ENCODE measurements at places on chromosomes 2 and 18. TPM values are rescaled to one million over a fixed set of nuclear protein-coding genes. Genes with fewer than 3 reads are reported as not detected.

DNA sequence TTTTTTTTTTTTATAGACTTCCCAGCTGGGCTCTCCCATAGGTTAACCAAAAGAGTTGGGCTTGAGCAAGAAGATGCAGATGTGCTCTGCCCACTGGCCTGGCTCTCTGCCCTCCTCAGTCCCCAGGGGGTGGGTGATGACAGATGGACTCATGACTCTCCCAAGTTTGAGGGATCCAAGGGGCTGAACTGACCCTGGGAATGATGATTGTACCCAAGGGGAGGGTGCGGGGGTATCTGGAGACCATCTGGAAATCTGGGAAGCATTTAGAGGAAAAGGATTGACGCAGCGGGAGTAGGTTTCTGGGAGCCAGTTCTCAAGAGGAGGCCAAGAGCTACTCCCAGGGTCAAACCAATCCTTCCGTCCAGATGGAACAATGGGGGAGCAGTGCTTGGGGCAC is 330.8 kb downstream of the CYP26B1 start:
- no peak for DNase-seq

The IDH1 gene
- 352 TPM for total RNA-seq

The C2orf80 gene
- total RNA-seq = 0.39 TPM

- DNase-seq = no peak
Observed at GRCh38 chr2:186410802-186411201, 75.3 kb upstream of the ZC3H15 start.

DNA sequence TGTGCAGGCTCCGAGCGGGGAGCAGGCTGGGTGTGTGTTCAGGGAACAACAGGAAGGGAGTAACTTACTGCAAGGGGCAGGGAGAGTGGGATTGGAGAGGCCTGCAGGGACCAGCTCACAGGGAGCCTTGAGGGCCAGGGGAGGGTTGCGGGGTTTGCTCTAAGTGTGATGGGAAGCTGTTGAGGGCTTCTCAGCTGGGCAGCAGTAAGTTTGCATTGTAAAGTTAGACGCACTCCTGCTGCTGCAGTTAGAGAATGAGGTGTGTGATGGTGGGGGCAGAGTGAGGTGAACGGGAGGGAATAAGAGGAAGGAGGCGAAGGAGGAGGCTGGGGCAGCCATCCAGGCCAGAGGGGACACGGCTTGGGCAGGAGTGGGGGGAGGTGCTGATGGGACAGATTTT is 53.4 kb downstream of the BOLA3 start:
- DNase-seq = no peak

- no peak for DNase-seq
Observed at GRCh38 chr2:222992137-222992536, 59.9 kb upstream of the KCNE4 start.

GRCh38 chr2:44116319-44116718 is 52.4 kb upstream of the PPM1B start:
- no peak for DNase-seq

The CDH2 gene
- 16.9 TPM for total RNA-seq

- DNase-seq = no peak
Observed at GRCh38 chr2:33488715-33489540, 12.5 kb downstream of the RASGRP3 start.

DNA sequence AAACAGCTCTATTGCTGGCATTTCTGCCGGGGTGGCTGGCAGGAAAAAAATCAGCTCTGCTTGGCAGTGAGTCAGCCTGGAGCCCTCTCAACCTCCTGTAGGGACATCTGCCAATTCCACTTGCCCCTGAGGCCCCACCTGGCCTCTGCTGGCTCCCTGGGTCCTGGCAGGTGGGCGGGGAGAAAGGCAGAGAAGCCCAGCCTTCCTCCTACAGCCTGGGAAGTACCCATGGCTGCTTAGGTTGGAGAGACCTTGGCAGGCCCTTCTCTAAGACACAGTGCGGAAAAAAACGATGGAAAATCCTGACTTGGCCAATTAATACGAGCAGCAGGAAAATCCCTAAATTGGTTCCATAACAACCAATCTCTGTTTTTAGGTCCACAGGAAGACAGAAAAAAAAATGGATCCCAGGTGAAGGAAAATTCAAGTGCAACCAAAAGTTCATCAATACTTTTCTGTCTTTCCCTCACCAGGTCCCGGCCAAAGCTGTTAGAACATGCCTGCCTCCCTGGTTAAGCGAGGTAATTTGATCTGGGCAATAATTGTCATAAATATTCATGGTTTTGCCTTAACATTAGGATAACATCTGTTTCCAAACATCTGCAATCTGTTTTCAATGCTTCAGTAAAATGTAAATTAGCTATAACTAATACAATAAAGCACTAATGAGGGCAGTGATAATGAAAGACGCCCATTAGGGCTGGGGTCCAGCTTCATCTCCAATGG is 245.9 kb downstream of the TFCP2L1 start:
- DNase-seq = no peak

The BBS5 gene
- 1.6 TPM for total RNA-seq

The PAX8 gene
- total RNA-seq = 0.66 TPM

GRCh38 chr2:234146087-234146826 is 95.8 kb downstream of the SPP2 start:
- DNase-seq = no peak

The SFTPB gene
- total RNA-seq = 7.6 TPM

The TANC1 gene
- 8.5 TPM for total RNA-seq
